ENCODE measurements at places on chromosomes 6 and 20.

GRCh38 chr20:55173601-55174000, 698.2 kb downstream of the DOK5 start:
- no peak for DNase-seq

GRCh38 chr6:12482386-12483375, 192.5 kb downstream of the EDN1 start:
- DNase-seq, result no peak

GRCh38 chr6:161013695-161014094, 22.1 kb downstream of the MAP3K4 start:
- no peak for DNase-seq

DNA sequence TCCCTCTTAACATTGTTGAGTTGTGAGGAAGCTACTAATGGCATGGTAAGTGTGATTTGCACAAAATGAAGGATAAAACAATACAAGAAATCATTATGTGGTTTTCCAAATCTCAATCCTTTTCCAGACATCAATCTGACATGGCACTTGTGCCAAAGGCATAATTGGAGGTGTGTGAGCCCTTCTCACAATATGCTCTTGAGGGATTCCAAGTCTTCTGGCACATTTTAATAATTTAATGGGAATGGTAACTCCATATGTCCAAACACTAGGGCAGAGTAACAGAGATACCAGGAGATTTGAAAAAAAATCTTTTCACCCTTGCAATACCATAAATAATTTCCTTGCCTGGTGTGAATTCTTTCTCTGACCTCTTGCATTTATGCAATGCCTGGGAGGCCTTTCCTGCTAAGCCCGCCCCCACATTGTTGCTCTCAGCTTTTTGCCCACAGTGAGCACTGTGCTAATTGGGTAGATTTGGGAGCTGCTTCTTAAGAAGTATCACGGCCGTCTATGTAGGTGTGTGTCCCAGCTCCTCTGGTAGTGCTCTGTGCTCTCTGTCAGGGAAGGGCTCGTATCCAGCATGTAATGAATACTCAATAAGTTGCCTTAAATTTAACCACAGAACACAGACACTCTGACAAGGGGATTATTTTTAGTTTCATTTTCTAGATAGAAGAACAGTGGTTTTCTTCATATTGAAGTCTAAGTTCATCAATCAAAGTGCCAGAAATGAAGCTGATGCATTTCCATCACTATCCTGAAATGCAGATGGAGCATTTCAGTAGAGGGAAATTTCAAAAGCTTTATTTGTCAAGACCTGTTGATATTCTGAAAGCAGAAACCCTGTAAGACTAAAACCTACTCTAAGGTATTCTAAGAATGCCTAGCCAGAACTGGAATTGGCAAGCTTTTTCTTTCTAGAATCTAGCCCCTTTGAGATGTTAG, 54.4 kb upstream of the CEP85L start:
- DNase-seq, result no peak

DNA sequence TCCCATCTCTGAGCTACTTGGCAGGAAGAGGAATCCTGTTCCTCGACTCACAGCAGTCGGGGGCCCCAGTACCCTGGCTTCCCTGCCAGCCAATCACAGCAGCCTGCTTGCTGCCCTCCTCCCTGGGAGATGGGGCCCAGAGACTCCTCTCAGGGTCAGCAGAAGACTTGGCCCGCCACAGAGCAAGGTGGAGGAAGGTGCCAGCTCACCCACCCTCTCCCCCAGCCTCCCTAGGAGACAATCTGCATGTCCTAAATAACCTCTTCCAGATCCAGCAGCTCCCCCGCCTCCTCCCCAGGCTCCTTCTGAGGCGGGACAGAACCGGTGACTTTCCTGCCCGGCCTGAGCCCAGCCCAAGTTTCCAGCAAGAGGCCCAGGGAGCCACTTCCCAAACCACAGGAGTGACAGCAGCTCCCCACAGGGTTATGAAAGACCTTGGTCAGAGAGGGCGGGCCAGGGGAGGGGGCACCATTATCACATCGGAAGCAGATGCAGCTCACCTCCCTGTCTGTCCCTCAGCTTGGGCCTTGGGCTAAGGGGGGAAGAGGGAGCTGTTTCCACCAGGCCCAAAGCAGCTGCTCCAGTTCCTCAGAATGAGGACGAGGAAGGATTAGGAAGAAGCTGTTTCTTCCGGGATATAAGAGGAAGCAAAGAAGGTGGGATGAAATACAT, 2.3 kb downstream of the CCND3 start:
- no peak for DNase-seq

GRCh38 chr6:38489951-38490350, 149.8 kb downstream of the BTBD9 start:
- no peak for DNase-seq

DNA sequence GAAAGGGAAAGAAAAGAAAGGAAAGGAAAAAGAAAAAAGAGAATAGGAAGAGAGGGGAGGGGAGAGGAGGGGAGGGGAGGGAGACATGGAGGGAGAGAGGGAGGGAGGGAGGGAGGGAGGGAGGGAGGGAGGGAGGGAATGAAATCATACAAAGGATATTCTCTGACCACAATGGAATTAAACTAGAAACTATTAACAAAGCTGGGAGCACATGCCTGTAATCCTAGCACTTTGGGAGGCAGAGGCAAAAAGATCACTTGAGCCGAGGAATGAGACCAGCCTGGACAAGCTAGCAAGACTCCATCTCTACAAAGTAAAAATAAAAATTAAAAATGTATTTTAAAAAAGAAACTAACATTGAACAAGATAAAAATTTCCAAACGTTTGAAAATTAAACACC, 62.8 kb downstream of the ILRUN start:
- no peak for DNase-seq

DNA sequence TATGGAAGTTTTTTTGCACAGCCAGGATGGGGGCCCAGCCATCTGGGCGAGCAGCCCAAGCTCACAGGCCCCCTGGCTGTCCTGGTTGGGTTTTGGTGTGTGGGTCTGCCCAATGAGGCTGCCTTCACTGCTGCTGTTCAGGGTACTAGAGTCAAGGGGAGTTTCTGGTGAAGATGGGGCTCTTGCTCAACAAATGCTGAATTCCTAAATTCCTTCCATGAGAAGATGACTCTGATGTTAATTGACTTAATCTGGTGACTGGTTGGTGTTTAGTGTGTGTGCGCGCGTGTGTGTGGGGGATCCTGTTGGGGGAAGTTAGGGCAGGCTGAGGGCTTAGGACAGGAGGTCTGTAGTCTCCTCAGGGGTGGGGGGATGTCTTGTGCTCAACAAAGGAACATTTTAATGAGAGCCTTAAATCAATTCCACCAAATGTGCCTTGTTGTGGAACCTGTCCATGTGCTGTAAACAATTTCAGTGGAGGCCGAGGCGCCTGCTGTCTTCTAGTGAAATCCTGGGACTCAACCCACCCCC, 1.9 kb downstream of the PTK7 start:
- DNase-seq, result no peak
